ENCODE measurements at places on chromosomes 5 and 9.

GRCh38 chr5:83570916-83571315 is 99.4 kb downstream of the VCAN start:
- DNase-seq: no peak

DNA sequence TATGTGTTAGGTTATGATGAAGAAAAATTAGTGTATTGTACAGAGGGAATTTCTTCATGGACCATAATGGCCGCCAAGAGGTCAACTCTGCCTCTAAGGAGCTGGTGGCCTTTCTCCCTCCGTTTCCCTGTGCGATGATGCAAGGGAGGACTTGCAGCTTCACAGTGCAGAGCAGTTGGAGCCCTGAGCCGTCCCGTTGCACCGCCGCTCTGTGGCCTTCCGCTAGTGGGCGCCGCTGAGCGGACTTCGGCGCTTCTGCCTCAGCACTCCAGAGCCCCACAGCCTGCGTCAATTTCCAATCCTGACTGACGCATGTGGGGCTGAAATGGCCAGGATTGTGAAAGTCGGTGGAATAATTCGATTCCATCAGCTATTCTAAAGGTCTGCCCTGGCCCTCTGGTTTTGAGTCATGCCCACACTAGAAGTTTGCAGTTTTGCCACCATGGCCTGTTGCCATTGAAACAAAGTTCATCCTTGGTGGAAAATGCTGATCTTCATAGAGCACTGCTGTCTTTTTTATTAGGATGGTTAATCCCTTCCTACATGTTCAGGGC is 22.7 kb upstream of the LECT2 start:
- peak; percentile 3 for DNase-seq

GRCh38 chr9:129822898-129823541 is 916 bp downstream of the TOR1A start:
- DNase-seq: no peak

DNA sequence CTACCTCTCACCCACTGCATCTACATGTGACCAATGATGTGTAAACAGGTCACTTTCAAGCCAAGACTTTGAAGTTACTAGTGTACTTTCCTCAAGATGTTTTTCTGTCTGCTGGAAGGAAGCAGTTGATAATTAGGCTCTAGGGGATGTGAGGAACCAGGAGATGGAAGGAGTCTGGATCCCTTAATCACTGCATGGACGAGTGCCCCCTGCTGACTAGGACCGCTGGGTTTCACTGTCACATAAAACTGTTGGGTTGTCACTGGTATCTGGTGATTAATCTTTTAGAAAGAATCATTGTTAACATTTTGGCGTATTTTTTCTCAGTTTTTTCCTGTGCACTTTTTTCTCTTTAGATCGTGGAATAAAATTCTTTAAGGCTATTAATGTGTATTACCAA is 79.5 kb downstream of the SREK1 start:
- no peak for DNase-seq

- DNase-seq: peak; percentile 7
Observed at GRCh38 chr5:170603578-170604565, 100.1 kb downstream of the KCNIP1 start.

GRCh38 chr5:149581931-149582768 is 852 bp downstream of the ARHGEF37 start:
- no peak for DNase-seq

GRCh38 chr9:134051319-134051718 is 16.5 kb downstream of the BRD3 start:
- no peak for DNase-seq

- DNase-seq: no peak
Observed at GRCh38 chr5:123087173-123088030, 1.6 kb upstream of the PRDM6 start.

- no peak for DNase-seq
Observed at GRCh38 chr5:113271745-113272454, 162.9 kb downstream of the TSSK1B start.

DNA sequence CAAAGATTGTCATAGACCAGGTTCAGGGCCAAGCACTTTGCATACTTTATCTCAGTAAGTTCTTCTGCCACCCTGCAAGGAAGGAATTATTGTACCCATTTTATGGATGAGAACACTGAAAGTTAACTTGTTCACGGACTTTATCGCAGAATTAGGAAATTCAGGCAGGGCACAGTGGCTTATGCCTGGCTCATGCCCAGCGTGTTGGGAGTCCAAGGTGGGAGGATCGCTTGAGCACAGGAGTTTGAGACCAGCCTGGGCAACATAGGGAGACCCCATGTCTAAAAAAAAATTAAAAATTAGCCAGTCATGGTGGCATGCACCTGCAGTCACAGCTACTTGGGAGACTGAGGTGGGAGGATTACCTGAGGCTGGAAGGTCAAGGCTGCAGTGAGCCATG is 72.4 kb downstream of the MFAP3 start:
- no peak for DNase-seq

GRCh38 chr5:39104221-39104620 is 30.0 kb upstream of the RICTOR start:
- DNase-seq: no peak

DNA sequence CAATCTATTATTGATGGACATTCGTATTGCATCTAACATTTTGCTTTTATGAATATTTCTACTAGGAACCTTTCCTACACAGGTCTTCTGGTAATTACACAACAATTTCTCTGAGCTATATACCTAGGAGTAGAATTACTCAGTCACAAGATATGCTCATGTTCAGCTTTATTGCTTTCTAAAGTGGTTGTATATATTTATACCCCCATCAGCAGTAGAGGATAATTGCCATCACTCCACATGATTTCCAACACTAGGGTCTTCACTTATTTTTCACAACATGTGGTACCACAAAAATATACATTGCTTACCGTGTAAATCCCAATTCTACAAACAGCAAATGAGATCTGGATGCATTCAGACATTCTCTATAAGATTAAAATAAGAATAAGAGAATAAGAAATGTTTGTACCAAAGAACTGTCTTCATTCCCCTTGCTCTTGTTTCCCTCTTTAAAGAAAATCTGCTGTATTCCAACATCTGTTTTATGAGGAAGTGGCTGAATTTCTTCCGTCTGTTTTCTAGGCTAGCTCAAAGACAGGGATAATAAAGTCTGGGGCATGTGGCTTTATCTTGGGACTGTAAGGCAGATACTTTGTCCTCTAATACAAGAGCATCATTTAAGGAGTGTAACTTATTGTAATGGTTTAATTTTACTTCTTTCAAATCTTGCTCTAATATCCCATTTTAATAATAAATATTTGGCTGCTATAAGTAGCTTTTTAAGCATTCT is 28.2 kb downstream of the ARL15 start:
- no peak for DNase-seq

DNA sequence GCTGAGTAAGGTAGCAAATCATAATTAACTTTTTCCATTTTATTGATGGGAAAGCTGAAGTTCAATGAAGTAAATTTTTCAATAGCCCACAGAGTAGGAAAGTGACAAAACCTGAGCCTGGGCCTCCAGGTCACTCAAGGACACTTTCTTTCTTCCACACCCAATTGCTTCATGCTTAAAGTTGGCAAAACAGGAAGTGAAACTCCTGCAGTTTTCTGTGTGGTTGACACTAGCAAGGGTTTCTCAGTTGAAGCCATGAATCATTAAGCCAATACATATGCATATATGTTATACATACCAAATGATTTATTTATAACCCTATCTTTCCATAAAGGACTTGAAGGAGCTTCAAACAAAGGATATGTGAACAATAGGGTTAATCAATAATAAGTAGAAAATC is 13.9 kb downstream of the TLR4 start:
- DNase-seq: no peak

DNA sequence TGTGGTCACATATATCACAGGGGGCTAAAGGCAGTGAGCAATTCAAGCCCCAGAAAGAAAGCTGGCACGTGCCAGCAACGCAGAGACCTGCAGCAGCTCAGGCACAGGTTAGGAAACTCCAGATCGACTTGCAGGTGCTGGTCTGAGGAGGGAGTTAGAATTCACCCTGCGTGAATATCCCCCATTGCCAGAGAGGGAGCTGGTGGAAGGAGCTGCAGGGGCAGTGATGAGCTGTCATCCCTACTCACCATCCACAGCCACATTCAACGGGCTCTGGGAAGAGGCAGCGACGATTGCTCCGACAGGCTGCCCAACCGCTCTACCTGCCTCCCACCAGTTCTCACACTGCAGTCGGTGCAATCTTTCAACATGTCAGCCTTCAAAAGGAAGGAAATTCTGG is 40.8 kb upstream of the CLK4 start:
- no peak for DNase-seq

DNA sequence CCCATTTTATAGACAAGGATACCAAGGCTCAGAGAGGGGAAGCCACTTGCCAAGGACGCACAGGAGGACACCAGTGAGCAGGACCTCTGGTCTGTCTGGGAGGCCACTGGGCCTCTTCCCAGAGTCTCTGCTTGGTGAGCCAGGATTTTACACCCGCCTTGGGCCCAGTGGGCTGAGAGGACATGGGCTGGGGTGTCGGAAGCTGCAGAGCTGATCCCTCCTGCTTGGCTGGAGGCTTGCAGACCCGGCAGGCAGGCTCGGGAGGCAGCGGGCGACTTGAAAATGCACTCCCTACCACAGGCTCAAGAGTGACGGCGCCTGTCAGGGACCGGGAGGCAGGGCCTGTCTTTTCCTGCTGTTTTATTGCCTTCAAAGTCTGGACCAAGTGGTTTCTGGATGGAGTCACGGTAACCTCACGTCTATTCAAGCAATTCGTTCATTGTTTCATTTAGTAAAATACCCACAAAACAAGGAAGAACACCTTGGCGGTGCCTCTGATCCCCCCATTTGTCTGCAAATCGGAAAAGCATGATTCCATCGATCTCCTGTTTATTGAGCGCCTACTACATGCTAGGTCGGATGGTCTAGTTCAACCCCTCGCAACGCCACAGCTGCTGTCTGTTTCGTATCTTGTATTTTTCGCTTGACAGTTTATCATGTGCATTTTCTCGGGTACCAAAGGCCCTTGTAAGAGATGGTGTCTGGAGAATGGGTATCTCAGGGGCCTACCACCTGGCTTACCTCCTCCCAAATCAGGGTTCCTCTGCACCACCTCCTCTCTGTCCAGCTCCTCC is 108.1 kb upstream of the IER5L start:
- DNase-seq: no peak

DNA sequence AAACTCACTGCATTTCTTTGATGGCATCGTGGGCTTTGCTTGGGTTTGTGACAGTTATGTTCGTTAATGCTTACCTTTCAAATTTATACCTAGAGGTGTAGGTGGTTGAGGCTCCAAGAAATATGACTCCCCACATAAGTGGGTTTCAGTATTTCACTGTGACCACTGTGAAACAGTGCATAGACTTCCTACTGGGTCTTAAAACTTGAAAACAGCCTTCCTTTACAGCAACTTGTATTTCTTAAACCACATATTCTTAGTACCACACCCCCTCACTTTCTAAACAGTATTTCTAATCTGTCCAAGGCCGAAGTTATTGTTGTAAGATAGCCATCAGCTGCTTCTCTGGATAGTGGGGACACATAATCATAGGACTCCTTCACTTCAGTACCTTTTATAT is 48.3 kb downstream of the TMEFF1 start:
- DNase-seq: no peak

DNA sequence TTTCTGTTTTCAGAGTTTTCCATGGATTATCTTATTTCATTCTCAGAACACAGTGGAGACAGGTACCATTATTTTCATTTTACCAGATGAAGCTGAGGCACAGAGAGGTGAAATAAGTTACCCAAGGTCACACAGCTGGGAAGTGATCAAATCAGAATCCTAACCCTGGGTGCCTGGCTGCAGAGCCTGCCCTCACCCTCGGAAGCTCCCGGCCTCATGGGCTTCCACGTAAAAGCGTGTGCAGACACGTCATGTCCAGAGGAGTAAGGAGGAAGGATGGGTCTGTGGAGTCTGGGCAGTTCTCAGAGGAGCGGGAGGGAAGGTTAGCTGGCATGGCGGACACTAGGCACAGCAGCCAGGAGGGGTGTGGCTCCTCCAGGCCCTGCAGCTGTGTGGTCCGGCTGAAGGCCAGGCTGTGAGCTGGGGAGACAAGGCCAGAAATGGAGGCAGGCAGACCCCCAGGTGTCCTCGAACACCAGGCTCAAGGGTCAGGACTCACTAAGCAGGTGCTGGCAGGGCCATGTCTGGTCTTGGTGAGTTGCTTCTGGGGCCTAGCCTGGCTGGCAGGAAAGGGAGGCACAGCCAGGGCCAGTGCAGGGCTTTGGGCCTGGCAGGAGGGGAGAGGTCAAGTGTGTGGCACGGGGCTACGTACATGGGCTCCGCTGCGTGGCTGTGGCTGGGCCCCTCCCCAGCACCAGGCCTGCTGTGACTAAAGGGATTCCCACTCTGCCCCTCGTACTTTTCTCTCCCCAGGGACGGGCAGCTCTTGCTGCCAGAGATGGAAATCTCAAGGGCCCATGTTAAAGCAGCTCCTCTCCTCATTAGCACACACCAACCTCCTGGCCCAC is 5.6 kb downstream of the TBC1D9B start:
- no peak for DNase-seq

GRCh38 chr9:133970581-133971058 is 21.5 kb downstream of the VAV2 start:
- DNase-seq: no peak

DNA sequence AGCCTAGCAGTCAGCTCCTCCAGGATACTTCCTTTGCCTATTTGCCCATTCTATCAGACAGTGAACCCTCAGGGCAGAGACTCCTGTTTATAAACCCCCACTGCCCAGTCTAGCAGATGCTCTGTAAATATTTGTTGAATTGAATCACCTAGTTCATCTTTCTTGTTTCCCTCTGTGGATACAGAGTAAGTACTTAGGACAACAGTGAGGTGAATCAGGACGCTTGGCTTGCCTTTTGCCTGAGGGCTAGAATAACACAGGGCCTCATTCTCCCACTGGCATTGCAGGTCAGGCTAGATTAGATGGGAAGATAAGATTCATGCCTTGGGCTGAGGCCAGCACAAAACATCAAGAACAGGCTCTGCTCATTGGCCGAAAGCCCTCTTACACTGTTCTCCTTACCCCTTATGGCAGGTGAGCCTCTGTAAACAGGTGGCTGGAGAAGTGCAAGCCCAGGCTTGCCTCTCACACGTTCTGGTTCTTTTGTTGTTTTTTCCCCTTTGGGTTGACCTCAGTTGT is 22.2 kb downstream of the TNFSF8 start:
- no peak for DNase-seq

DNA sequence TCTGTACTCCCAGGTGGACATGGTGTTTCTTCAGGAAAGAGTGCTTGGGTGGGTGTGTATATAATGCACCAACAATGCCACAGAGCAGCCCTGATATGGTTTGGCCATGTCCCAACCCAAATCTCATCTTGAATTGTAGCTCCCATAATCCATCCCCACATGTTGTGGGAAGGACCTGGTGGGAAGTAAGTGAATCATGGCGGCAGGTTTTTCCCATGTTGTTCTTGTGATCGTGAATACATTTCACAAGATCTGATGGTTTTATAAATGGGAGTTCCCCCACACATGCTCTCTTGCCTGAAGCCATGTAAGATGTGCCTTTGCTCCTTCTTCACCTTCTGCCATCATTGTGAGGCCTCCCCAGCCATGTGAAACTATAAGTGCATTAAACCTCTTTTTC is 158.5 kb downstream of the NR3C1 start:
- no peak for DNase-seq

DNA sequence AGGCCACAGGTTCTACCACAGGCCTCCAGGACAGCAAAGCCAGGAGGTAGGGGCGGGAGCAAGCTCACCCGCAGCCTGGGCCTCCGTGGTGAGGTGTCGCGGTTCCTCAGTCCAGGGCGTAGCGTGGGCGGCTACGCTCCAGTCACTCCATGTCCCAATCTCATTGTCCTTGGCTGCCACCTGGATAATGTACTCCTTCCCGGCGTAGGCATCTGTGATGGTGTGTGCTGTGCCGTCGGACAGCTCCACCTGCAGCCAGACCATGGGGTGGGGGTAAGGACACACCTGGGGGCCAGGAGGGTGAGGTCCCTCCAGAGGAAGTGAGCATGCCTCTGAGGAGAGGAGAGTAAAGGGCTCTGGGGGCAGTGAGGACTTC is 29.8 kb upstream of the ENHO start:
- no peak for DNase-seq

Data from activated T-cell treated with anti-CD3 and anti-CD28 coated beads for 1 hour (primary cell).